Right renal cortex interstitium (tissue), 3 donors: ENCODE measurements at places on chromosomes 7 and 10. TPM values are rescaled to one million over a fixed set of nuclear protein-coding genes. Genes with fewer than 3 reads are reported as not detected.
A peak's percentile ranks its signal among the peaks of the same experiment; 100 is the strongest.

The KCP gene
- 10.5 TPM for polyA plus RNA-seq

- no peak for DNase-seq
Measured at GRCh38 chr7:37061849-37062559, 337.7 kb upstream of the AOAH start.

DNA sequence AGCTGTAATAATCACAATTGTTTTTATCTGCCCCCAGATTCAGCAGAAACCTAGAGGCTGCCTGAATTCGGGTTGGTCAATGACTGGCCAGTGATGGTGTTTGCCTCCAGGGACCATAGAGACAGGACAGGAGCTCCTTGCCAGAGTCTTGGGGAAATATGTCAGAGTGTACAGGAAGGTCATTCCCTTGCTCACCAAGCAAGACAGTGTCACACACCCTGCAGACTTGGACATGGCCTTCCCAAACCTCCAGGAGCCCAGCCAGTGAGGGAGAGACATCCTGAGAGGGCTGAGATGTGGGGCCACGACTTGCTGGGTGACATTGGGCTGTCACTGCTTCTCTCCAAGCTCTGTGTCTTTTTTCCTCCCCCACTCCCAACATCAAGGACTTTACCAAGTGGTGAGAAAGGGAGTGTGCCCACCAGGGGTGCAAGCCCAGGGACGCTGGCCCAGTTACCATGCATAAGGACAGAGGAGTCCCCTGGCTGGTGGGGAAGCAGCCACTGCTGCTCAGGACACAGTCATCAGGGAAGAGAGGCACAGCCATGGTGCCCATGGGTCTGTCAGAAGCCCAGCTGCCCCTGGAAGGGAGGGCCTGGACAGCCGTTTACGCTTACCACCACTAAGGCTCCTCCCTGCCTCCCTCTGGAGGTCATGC, 25.3 kb upstream of the C10orf53 start:
- no peak for DNase-seq

GRCh38 chr10:24456322-24456721, 247.4 kb downstream of the KIAA1217 start:
- DNase-seq: no peak

DNA sequence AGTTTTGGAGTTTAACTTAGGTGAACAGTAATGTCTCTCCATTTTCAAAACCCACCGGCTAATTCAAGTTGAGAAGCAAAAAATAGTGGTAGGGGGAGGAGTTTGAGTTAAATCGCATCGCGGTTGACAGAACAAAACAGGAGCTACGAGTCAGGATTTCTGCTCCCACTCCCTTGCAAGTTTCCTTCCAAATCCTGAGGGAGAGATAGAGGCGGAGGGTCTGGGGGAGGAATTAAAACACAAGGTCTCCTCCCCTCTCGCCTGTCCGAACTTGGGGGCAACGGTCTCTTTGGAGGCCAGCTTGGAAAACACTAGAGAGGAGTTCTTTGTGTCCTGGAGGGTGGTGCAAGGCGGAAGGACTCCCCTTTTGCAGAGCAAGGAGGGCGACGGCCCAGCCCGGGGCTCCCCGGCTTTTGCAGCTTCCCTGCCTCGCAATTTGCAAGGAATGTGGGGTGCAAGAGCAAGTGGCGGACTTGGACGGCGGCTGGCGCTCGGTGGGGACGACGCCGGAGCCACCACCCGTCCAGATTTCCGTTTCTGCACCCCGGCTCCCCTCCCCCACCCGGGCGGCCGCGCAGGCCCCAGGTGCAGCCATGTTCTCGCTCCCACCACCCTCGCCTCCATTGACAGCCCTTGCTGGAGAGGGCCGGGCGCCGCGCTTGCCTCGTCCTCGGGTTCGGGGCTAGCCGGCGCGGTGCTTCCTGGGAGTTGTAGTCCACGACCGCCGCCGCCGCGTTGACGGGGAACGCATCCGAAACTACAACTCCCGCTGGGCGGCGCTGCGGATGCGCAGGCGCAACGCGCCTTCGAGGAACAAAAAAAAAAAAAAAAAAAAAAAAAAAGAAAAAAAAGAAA, 454 bp upstream of the GTF2I start:
- peak; percentile 93 for DNase-seq

GRCh38 chr7:64628721-64629120, 37.2 kb upstream of the ZNF107 start:
- no peak for DNase-seq

The PLEKHS1 gene
- polyA plus RNA-seq: not detected

- no peak for DNase-seq
Measured at GRCh38 chr10:80144696-80145131, 12.2 kb downstream of the PLAC9 start.

The EPO gene
- polyA plus RNA-seq: 0.11 TPM

- DNase-seq: no peak
Measured at GRCh38 chr7:155531681-155532080, 14.7 kb downstream of the CNPY1 start.

GRCh38 chr7:74312418-74313028, 23.3 kb downstream of the CLIP2 start:
- DNase-seq: no peak

- DNase-seq: no peak
Measured at GRCh38 chr10:19142967-19143366, 94.4 kb downstream of the MALRD1 start.

The OLAH gene
- 0.83 TPM for polyA plus RNA-seq

DNA sequence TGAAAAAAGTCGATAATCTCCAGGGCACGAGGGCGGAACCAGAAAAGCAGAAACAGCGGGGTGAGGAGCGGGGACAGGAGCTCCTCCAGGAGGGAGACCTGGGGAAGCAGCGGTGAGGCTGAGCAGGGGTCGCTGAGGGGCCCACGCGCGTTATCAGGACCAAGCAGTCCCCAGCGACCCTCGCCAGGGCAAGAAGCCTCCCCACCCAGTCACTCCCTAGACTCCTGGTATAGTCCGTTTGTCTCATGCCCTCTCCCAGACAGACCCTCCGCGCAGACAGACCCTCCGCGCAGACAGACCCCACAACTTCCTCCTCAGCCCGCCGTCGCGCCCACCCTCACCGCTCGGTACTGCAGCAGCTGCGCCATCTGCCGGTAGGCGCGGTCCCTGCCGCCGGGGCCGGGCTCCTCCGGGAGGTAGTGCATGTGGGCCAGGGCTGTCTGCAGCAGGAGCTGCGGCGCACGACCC, 6.3 kb downstream of the ATG9B start:
- DNase-seq: no peak

DNA sequence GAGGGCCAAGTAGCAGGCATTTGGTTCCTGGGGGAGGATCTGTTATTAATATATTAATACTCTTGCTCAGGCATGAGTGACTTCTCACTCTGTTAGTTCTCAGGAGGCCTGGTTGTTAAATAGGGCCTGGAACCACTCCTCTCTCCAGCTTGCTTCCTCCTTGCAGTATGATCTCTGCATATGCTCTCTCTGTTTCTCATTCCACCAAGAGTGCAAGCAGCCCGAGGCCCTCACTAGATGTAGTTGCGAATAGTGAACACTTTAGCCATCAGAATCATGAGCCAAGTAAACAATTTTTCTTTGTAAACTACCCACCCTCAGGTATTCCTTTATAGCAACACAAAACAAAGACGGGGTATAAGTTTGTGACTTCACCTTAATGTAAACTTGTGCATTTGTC, 784.3 kb downstream of the DNAJB9 start:
- no peak for DNase-seq

DNA sequence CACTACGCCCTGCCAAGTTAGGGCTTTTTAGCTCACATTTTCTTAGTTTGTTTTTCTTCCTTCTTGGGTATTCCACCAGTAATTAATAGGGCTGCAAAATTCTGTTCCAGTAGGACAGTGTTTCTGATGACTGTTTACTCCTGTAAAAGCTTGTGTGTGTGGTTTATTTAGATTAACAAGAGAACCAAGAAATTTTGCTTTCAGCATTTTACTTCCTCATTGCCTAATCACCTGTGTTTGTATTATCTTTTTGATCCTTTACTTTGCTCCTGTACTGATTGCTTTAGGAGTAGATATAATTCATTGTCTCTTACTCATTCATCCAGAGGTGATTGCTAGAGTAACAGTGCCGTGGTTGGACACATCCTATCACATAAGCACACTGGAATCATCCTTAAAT, 27.7 kb downstream of the TDRD1 start:
- no peak for DNase-seq

The ANKRD22 gene
- not detected for polyA plus RNA-seq

The TEX47 gene
- not detected for polyA plus RNA-seq

- DNase-seq: no peak
Measured at GRCh38 chr10:108709927-108710722, 1213.2 kb downstream of the XPNPEP1 start.

DNA sequence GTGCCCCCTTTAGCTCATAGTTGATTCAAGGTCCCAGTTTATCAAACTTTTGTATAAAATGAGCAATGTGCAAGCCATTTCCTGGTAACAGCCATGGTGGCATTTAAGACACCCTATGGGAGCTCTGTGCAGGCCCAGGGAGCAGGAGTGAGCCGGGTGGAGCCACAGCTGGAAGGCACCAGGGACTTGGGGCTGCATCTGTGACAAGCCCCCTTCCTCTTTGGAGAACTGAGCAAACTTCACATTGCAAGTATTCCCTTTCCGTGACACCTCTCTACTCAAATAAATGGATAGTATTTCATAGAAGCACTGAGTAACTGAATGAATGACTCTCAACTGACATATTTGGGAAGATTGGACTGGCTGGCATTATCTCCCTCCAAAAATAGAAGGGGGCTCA, 558.7 kb upstream of the FOXK1 start:
- no peak for DNase-seq

The AGR3 gene
- 2.4 TPM for polyA plus RNA-seq

The OR13A1 gene
- polyA plus RNA-seq: not detected

- no peak for DNase-seq
Measured at GRCh38 chr7:29812185-29812876, 6.0 kb downstream of the WIPF3 start.

DNA sequence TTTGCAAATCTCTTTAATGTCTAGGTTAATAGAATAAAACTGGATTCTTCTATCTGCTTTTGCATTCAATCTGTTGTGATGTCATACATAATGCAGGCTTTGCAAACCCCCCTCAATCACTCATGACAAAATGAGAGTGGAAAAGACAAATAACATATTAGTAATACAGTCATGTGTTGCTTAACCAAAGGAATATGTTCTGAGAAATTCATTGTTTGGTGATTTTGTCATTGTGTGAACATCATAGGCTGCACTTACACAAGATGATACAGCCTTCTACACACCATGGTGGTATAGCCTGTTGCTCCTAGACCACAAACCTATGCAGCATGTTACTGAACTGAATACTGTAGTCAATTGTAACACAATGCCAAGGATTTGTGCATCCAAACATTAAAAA, 87.3 kb upstream of the SEC61G start:
- no peak for DNase-seq

- no peak for DNase-seq
Measured at GRCh38 chr7:874031-874749, 2.2 kb upstream of the GET4 start.

DNA sequence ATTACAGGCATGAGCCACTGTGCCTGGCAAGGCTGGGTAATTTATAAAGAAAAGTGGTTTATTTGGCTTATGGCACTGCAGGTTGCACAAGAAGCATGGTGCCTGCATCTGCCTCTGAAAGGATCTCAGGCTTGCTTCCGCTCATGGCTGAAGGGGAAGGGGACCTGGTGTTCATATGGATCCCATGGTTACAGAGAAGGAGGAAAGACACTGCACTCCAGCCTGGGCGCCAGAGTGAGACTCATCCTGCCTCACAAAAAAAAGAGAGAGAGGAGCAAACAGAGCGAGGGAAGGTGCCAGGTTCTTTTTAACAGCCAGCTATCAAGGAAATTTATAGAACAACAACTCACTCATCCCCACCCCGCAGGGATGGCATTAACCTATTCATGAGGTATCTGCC, 36.2 kb downstream of the HIP1 start:
- no peak for DNase-seq

DNA sequence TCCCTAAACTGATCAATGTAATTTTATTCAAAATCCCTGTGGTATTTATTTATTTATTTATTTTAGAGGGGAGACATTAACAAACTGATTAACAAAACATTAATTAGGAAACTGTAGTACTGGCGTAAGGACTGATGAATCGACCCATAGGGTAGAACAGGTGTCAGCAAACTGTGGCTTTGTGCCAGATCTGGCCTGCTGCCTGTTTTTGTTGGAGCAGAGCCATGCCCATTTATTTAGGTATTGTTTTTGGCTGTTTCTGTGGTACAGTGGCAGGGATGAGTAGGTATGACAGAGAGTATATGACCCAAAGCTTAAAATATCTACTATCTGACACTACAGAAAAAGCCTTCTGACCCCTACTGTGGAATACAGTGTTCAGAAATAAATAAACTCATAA, 332.5 kb upstream of the ETV1 start:
- no peak for DNase-seq

The GALNT17 gene
- polyA plus RNA-seq: 3.4 TPM

GRCh38 chr10:62639144-62639543, 165.4 kb upstream of the ADO start:
- no peak for DNase-seq

DNA sequence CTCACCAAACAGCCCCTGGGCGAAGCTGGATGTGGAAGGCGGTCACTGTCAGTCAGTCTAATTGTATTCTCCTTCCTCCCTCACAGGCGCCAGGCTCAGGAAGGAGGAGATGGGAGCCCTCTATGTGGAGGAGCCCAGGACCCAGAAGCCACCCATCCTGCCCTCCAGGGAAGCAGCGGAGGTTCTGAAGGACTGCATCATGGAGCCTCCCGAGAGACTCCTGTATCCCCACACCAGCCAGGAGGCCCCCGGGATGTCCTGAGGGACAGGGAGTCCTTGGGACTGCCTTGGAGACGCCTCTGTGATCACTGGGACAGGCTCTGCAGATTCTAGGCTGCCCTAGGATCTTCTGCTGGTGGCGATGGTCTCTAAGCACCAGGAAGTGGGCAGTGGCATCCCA, 9.7 kb upstream of the ATP6V0E2 start:
- no peak for DNase-seq

- DNase-seq: no peak
Measured at GRCh38 chr10:122673269-122673668, 26.4 kb downstream of the C10orf120 start.

GRCh38 chr7:154914308-154914995, 88.5 kb downstream of the PAXIP1 start:
- DNase-seq: no peak

GRCh38 chr7:137025469-137026175, 157.2 kb downstream of the CHRM2 start:
- DNase-seq: no peak

The PLXDC2 gene
- polyA plus RNA-seq: 32.4 TPM

- no peak for DNase-seq
Measured at GRCh38 chr7:106757846-106758245, 96.9 kb upstream of the CCDC71L start.

- DNase-seq: no peak
Measured at GRCh38 chr10:43260117-43260761, 6.6 kb downstream of the RASGEF1A start.

DNA sequence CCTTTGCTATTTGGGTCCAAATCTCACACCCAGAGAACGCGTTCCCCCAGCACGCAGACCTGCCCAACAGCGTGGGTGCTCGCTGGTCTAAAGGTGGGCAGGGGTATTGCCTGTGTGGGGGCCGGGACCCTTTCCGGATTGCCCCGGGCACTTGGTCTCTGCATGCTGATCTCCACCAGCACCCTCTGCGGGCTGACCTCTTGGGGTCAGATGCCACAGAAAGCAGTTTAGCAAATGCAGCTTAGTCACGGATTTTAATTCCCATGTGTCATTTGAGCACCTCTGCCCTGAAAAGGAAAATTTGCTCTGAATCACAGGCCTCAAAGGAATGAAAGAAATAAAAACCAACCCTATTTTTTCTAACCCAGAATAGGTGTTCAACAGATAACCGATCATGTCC, 46.7 kb downstream of the PKD1L1 start:
- no peak for DNase-seq

The TFAM gene
- polyA plus RNA-seq: 74.4 TPM
